ENCODE measurements at places on chromosomes 3 and 15.

DNA sequence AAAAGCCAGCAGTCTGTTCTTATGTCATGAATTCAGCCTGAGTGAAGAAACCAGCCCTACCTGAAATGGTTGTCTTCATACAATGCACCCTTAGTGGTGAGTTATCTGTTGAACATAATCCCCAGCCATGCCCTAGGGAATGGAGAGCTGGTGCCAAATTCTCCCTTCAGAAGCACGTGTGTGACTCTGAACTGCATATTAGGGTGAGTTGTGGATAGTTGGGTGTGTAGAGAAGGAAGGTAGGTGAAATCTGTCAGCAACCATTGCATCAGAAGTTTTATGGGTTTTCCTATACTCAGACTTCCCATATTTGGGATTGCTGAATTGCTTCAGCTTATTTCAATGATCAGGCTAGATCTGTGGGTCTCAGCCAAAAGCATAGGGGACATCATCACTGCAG is 46.5 kb upstream of the TP63 start:
- no peak for DNase-seq

DNA sequence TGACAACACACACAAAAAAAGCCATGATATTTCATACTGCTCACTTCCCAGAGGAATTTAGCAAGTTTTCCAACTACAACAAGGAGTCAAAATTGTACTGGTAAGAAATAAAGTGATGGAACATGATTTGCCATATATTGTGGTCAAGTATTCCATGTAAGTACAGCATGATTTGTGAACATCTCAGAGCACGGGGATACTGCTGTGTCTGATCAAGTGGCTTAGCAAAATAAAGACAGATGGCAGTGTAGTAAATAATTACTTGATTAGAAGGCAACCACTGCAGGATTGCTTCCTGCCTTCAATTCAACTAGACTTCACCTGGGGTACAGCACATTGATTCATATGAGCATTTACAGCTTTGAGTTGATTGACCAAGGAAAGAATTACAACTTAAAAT is 51.6 kb upstream of the DUT start:
- no peak for DNase-seq

GRCh38 chr15:93018574-93018973 is 70.4 kb downstream of the RGMA start:
- no peak for DNase-seq

DNA sequence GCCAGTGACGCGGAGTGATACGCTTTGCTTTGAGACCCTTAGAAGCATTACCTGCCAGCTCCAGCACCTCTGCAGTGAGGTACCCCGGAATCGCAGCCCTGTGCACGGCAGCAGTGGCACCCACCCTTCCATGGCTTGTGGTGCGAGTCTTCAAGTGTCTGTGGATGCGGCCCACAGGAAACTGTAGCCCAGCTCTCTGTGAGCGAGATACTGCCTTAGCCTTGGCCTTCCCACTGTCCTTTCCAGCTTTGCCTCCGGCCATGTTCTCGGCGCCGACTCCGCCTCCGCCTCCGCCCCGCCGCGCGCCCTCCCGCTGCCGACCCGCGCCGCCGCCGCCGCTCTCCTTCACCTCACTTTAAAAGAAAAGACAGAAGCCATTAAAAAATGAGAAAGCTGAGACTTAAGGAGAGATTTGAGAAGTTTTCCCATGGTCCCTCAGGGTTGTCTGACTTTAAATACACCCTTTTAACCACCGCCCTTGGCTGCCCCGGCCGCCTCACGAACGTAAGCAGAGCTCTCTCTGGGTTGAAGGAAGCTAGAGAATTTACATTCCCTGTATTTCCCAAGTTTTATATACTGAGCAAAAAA is 78.5 kb upstream of the FAM174B start:
- peak; percentile 48 for DNase-seq

DNA sequence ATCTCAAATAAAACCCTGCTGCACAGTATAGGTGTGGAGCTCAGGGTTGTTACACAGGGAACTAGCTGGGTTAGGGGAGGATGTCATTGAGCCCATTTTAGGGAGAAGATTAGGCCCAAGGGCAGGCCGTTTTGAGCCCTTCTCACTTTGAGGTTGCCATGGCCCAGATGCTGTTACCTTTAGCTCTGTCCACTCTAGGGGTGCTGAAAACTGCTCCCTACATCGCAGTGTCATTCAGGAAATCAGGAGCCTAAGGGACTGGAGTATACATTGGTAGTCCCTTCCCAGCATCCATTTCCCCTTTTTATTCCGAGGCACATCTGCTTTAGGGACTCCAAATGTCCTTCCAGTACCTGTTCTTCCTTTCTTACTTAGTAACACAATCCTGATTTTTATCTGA is 79.0 kb upstream of the SELENOK start:
- DNase-seq, result no peak

DNA sequence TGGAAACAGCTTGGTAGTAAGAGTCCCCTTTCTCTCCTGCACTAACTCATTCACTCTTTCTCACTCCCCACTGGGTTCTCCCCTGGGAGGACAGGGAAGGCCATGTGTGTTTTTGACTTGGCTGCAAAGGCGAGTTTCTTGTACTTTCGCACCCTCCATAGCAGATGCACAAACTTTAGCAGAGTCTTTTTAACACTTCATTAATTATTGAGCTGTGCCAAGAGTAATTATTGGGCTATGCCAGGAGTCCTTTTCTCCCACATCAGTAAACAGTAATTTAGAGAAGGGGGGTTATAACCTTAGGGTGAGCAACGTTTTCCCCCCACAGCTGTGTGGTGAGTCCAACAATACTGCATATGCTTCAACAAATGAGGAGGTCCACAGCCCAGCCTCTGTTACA is 224.4 kb upstream of the ATP11B start:
- no peak for DNase-seq

GRCh38 chr3:190666821-190667220 is 152.9 kb downstream of the IL1RAP start:
- no peak for DNase-seq

DNA sequence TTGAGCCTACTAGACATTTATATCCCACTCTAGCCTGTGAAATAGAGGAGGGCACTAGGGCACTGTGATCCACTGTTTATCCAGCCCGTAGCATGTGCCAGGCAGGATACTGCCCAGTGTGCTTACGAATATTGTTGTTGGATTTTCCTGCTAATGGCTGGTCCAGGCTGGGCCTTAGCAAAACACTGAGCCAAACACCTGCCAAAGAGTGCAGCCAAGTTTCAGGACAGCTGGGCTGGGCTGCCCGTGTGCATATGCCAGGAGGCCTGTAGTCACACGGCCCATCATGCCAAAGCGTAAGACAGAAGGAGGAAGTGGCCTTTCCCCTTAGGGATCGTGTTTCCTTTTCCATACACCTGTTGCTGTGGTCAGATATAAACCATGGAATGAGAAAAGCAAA is 54.5 kb upstream of the ABHD10 start:
- DNase-seq, result peak; percentile 73

- DNase-seq, result no peak
Observed at GRCh38 chr15:73075160-73075859, 23.0 kb downstream of the NEO1 start.

GRCh38 chr3:85342915-85343314 is 384.1 kb downstream of the CADM2 start:
- no peak for DNase-seq

- no peak for DNase-seq
Observed at GRCh38 chr3:35864871-35865270, 225.5 kb downstream of the ARPP21 start.

- DNase-seq, result no peak
Observed at GRCh38 chr3:138042043-138042442, 32.1 kb downstream of the CLDN18 start.

- DNase-seq, result no peak
Observed at GRCh38 chr3:38325256-38325655, 21.3 kb upstream of the XYLB start.

DNA sequence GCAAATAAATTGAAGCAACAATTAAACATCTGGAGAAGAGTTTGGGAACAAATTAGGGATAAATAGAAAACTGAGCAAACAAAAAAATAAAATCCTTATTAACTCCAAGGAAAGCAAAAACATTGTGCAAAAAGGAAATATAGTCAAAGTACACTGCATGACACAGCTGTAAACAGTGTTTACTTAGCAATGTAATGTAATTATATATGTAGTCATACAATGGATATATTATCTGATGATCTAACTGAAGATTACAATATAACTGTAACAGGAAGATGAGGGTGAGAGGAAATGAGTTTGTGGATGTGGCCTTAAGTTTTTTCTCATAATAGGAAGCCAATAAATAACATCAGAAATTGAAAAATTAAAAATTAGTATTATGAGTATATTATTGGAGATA is 42.5 kb downstream of the SCN10A start:
- DNase-seq, result no peak

GRCh38 chr15:96410175-96411055 is 79.9 kb downstream of the NR2F2 start:
- DNase-seq, result no peak

DNA sequence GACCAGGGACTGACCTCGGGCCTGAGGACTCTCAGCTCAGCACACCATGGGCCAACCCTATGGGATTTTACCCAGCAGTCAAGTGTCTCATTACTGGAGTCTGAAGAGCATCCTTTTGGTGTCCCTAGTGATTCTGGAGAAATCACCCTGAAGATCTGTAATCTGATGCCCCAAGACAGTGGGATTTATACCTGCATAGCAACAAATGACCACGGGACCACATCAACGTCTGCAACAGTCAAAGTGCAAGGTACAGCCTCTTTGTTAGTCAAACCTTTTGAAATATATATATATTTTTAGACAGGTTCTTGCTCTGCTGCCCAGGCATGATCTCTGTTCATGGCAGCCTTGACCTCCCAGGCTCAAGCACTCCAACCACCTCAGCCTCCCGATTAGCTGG is 34.2 kb upstream of the UMPS start:
- no peak for DNase-seq

DNA sequence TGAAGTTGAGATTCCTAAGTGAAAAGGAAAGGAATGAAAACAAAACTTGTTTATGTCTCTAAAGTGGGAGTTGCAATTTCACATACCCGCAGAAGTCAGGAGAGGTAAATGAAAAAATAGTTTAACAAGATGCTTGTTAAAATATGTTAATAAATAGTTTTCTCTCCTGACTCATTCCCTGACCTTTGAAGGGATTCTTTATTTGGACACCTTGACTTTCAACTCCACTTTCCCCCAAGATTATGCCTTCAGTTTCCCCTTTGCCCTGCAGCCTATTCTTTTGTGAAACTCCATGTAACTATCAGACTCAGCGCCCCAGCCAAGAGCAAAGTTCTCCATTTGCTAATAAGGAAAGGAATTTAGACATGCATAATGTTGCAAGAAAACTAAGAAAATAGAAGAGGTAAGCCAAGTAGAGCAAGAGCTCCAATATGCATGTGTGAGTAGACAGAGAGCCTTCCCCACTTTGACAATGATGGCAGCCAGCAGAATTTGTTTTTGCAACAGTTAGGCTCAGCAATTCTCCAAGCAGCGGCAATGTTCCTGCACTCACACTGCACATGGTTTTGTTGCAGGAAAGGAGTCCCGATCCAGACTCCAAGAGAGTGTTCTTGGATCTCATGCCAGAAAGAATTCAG is 61.2 kb downstream of the CD200 start:
- DNase-seq, result no peak

DNA sequence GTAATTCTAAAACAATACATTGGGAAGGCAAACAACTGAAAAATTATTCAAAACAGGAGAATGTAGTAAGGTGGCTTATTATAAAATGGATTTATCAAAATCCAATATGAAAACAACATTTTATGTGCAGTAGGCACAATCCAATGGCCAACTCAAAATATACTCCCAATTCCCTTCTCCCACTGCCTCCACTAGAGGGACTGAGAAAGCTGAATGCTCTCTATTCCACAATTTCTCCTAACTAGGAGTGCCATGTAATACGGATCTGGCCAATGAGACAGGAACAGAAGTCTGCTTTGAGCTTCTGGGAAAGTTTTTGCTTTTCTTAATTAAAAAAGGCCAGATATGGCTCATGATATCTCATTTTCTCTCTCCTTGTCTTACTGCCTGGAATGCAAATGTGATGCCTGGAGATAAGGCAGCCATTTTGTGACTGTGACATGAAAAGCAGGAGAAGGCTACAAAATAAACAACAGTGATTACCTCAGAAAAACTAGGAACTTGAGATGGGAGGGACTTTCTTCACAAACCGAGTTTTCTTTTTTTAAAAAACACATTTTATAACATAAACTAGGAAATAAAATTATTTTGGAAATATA is 18.8 kb upstream of the VGLL4 start:
- no peak for DNase-seq

DNA sequence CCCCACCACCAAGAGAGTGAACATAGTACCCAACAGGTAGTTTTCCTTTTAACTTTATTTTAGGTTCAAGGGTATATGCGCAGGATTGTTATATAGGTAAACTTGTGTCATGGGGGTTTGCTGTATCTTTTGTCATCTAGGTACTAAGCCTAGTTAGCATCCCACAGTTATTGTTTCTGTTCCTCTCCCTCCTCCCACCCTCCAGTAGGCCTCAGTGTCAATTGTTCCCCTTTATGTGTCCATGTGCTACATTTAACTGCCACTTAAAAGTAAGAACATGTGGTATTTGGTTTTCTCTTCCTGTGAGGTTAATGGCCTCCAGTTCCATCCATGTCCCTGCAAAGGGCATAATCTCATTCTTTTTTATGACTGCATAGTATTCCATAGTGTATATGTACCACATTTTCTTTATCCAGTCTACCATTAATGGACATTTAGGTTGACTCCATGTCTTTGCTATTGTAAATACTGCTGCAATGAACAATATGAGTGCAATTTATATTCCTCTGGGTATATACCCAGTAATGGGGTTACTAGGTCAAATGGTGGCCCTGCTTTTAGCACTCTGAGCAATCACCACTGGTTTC is 66.2 kb downstream of the ST3GAL6 start:
- DNase-seq, result no peak

GRCh38 chr3:42702066-42702951 is at the start of gene HHATL:
Gene HHATL, minus strand, starts transcription at chr3:42702798. Its CDS starts 1,972 bp downstream, at chr3:42700826.
- DNase-seq, result no peak

- no peak for DNase-seq
Observed at GRCh38 chr3:8539419-8539818, 37.8 kb downstream of the LMCD1 start.

- DNase-seq, result no peak
Observed at GRCh38 chr3:164007765-164008164, 1070.5 kb downstream of the SI start.

- DNase-seq, result no peak
Observed at GRCh38 chr3:174822320-174822719, 36.8 kb upstream of the NAALADL2 start.

DNA sequence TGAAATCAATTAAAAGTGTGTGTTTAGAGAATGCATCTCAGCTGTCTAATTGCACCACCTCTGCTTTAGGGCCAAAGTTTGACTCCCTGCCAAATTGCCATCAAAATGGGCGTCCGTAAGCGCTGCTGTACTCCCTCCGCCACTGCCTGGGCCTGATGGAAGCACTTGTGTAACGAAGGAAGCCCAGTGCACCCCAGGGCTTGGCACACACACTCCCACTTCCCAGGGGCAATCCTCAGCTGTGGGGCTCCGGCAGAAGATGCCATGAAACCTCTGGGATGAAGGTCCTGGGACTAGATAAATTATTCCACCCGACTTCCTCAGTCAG is 137.8 kb downstream of the RORA start:
- DNase-seq, result peak; percentile 50

Data from NCI-H1092 (cell line).